GOT3 (cell line): ENCODE measurements at places on chromosomes 7 and 10.

GRCh38 chr10:125482637-125483036 is 200.3 kb downstream of the TEX36 start:
- DNase-seq: no peak

DNA sequence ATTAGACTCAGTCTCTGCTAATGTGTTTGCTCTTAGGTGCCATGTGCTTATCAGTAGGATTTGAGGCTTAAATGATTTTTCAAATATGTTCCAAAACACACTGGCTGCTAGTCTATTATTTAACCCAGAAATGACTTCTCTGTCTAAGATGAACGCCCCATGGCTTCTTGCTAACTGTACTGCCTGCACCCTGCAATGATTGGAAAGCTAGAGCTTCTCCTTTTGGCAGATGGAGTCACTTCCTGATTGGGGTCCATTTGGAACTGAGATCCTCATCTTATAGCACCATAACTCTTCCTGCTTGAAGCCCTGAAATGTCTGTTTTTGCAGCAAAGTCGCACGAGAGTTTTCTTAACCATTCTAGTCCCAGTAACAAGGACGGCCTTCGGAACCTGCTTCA is 186.5 kb upstream of the ADO start:
- no peak for DNase-seq

GRCh38 chr10:24119896-24120295 is 89.0 kb upstream of the KIAA1217 start:
- no peak for DNase-seq

DNA sequence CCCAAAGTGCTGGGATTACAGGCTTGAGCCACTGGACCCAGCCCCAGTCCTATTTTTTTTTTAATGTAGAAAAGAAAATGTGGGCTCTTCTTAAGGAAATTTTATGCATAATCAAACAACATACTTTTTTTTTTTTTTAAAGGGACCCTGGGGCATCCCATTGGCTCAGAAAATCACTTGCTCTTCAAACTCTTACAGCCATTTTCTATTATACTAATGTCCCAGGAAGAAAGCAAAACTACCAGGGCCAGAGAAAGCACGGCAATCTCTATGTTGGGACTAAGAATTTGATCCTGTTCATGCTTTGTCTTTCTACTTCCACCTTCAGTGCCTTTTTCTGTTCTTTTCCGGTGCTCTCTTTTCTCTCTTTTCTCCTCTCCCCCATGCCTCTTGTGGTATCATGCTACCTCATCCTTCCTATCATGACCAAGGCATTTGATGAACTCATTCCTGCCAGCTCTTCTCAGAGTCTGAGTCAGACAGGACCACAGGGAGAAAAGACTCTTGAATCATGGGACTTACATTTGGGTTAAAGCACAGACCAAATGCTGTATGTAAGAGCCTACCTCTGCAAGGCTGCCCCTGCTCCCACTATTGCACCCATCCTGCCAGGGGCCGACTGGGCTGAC is 76.4 kb upstream of the CCNY start:
- peak; percentile 44 for DNase-seq

- no peak for DNase-seq
Observed at GRCh38 chr10:79928028-79928583, 20.8 kb downstream of the SFTPD start.

GRCh38 chr7:151085329-151085690 is 965 bp upstream of the AGAP3 start:
- DNase-seq: no peak

GRCh38 chr10:103395754-103396066 is 565 bp downstream of the ATP5MK start:
- no peak for DNase-seq

DNA sequence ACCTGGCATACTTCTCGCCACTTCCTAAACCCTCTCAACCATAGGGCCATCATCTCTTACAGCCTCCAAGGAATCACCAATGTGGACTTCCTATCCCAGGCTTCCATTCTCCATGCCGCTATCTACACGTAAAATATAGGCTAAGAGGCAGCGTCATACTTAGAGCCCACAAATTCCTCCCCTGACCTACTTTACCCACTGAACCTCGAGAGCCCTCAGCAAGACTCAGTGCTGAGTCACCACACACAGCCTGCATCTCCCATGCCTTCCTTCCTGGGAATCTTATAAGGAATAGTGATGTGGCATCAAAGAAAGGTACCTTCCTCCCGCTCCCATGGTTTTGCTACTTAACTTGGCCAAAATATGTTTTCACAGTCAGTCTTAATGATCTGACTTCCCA is 435.6 kb upstream of the NFE2L3 start:
- no peak for DNase-seq

DNA sequence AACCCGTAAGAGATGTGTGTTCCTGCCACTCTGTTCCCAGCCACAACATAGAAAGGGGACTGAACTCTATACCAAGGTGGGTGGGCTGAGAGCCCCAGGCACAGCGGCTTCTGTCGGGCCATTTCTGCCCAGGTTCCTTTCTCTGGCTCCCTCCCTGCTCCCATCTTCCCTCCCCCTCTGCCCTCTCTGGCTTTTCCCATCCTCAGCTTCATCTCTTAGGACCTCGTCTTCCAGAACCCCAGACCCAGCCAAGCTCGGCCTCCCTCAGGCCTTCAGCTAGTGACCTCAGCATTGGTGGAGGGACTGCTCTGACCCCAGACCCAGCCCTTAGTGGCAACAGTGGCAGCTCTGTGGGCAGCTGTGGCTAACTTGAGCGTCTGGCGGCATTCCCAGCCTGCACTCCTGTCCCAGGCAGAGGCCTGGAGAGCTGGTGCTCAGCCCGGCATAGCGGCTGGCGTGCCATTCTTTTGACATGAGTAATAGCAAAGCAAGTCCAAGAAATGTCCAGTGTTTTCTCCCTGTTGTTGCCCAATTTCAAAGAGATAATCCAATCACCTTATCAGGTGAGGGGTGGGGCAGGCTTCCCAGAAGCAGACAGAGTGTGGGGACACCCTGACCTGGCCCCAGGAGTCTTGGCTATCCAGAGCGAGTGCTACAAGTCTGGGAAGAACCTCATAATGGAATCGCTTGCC is 15.9 kb downstream of the PTPRE start:
- peak; percentile 59 for DNase-seq

DNA sequence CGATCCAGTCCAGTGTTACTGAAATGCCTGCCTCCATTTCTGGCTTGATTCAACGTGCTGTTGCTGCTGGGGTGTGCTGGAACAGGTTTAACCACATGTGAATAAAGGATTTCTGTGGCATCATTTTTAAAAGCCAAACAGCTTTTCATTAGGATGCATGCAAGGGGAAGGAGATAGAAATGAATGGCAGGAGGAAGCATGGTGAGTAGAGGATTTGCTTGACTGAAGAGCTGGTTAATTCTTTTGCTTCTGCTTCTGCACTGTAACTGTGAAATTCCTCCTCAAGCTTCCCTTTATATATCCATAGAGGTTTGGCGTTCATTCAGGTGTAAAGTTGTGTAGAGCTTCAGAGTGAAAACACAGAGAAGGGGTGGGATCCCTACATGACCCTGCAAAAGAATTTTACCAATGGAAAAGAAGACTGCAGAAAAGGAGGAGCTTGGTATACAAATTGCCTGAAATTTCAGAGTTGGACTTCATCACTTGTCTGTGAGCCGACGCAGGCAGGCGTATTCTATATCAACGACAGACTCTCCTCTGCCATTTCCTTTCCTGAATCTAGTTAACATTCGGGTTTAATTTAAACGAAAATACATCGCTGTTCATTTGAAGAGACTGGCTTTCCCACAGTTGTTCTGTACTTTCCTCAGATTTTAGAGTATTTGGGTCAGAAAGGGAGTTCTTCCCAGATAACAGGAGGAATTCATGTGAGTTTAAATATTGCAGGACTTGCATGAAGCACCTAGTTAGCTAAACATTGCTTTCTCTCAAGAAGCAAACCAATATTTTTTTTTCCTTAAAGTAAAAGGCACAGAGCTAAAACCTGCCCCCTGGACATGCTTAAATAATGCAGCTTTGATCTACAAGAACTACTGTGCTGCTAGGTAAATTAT is at the start of gene SOSTDC1:
Gene SOSTDC1 (minus strand): TSS at position 270 of the 893 bp plus-strand sequence. CDS start 70 bp downstream, at position 200.
- no peak for DNase-seq

DNA sequence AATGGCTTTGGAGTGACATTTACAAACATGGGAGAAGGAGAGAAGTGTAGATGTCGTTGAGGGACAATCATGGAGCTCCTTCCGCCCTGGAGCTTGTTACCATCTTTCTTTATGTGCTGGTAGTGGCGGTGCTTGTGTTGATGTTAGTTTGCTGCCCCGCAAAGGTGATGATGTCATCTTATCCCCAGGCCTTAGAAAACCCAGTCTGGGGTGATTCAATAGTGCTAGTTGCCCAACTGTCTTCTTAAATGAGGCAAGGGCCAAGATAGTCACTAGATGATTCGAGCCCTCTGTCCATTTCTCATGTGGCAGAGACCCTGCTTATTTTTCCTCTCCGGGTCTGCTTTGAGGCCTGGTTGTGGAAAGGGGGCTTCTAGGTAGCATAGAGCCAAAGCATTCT is 277.4 kb downstream of the CCSER2 start:
- DNase-seq: no peak

DNA sequence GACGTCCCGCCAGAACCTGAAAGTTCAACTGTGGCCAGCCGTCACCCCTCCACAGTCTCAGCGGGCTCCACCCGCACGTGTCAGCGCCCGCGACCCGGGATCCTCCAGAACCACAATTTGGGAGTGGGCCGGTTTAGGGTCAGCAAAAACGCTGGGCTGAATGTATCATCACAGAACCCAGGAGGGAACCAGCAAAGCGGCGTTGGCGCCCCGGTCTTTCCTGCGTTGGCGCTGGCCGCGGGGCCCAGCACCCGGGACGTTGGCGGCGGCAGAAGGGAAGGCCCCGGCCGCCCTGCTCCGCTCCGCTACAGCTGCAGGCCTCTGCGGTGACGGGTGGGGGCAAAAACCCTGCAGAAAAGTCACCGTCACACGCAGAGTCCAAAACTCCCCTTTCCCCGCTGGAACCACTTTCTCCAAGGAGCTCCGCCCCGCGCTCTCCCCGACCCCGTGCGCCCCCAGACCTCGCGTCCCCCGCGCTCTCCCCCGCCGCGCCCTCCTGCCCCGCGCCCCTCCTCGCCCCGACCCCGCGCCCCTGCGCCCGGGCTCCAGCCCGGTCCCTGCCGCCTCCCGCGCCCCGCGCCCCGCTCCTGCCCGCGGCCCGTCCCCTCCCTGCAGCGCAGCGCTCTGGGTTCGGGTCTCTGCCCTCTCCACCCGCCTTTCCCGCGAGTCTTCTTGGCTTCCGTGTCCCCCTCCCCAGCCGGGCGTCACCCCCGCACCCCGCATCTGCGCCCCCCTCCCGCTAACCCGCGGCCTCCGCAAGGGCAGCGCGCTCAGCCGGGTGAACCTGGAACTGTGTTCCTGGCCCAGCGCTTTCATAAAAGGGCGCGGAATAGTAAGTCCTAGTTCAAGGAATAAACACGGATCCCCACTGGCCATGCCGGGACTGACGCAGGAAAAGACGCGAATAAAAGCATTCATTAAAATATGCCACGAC is 24.0 kb upstream of the RNF32 start:
- no peak for DNase-seq

DNA sequence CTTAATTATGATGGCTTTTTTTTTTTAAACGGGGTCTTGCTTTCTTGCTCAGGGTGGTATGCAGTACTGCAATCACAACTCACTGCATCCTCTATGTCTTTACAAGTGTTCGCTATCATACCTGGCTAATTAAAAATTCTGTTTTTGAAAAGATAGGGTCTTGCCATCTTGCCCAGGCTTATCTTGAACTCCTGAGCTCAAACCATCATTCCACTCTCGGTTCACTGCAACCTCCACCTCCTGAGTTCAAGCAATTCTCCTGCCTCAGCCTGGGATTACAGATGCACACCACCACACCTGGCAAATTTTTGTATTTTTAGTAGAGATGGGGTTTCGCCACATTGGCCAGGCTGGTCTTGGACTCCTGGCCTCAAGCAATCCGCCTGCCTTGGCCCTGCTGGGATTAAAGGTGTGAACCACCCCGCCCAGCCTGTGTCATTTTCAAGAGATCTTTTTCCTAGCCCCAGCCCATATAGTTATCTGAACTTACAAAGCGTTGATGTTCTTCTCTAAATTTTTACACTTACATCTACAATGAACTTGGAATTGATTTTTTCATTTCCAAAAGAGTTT is 6.0 kb downstream of the HNRNPF start:
- DNase-seq: no peak

DNA sequence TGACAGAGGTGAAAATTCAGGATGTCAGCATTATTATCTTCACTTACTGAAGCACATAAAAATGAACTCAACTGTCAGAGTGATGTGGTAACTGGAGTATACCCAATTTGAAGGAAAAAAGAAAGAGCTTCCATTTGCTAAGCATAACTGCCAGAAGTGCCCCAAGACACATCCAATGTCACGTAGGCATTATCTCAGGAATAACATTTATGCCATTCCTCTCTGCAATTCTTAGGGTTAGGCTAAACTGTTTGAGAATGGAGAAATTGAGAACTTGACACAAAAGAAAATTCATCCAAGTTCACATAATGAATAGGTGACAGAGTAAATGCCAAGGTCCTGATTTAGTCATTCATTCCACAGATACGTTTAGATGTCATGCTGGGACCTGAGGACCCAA is 148.6 kb downstream of the GRM3 start:
- no peak for DNase-seq
